ENCODE measurements at places on chromosomes 13 and 19. TPM values are rescaled to one million over a fixed set of nuclear protein-coding genes. Genes with fewer than 3 reads are reported as not detected.

Gene LINGO3
- 0.82 TPM for total RNA-seq

- no peak overlapping the region for H3K27ac ChIP-seq
- H3K4me1 ChIP-seq = no peaks in the 10 kb centered on the region
- peak; percentile 25 for DNase-seq
- no peaks in the 10 kb centered on the region for H3K36me3 ChIP-seq
Measured at GRCh38 chr19:33397536-33398360, 24.2 kb downstream of the CEBPG start.

GRCh38 chr19:22545751-22546150 lies 88.4 kb upstream of the ZNF492 start:
- no peaks in the 10 kb centered on the region for H3K4me1 ChIP-seq
- H3K27ac ChIP-seq = no peak overlapping the region
- no peaks in the 10 kb centered on the region for H3K27me3 ChIP-seq
- no peak overlapping the region for H3K4me3 ChIP-seq
- no peak for DNase-seq

- no peak for DNase-seq
- peaks cover 19% of the 10 kb centered on the region for H3K36me3 ChIP-seq
- peaks cover 36% of the 10 kb centered on the region for H3K4me1 ChIP-seq
- H3K4me3 ChIP-seq = peak overlapping the region; percentile 96
- peak overlapping the region; percentile 96 for H3K27ac ChIP-seq
- no peaks in the 10 kb centered on the region for H3K27me3 ChIP-seq
Measured at GRCh38 chr13:42272804-42273175, 838 bp downstream of the AKAP11 start.

- peaks cover 71% of the 10 kb centered on the region for H3K27me3 ChIP-seq
- no peaks in the 10 kb centered on the region for H3K36me3 ChIP-seq
- no peak overlapping the region for H3K27ac ChIP-seq
- H3K4me3 ChIP-seq = no peak overlapping the region
Measured at GRCh38 chr19:46069806-46070341, 29.1 kb upstream of the IGFL4 start.

- H3K4me1 ChIP-seq = peaks cover 11% of the 10 kb centered on the region
- peak overlapping the region; percentile 47 for H3K27ac ChIP-seq
- DNase-seq = no peak
- H3K4me3 ChIP-seq = peak overlapping the region; percentile 91
- peaks cover 33% of the 10 kb centered on the region for H3K36me3 ChIP-seq
Measured at GRCh38 chr19:37718304-37718703, 1.3 kb downstream of the ZNF607 start.

- H3K4me1 ChIP-seq = no peaks in the 10 kb centered on the region
- no peak for DNase-seq
- no peak overlapping the region for H3K4me3 ChIP-seq
- no peak overlapping the region for H3K27ac ChIP-seq
- no peaks in the 10 kb centered on the region for H3K27me3 ChIP-seq
- no peaks in the 10 kb centered on the region for H3K36me3 ChIP-seq
Measured at GRCh38 chr13:84430446-84430845, 548.2 kb upstream of the SLITRK1 start.

DNA sequence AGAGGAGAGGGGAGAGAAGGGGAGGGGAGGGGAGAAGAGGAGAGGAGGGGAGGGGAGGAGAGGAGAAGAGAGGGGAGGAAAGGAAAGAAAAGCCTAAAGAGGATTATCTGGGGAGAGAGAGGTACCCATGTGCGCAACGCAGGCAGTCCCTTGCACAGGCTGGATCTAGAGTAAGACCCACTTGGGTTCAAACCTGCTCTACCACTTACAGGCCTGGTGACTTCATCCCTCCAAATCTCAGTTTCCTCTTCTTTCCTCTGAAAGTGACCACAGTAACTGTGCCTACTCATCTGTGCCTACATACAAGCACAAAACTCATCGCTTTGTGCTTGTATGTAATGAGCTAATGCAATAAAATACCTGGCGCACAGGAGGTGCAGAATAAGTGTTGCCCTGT lies 732 bp upstream of the MAP1S start:
- H3K36me3 ChIP-seq = no peaks in the 10 kb centered on the region
- H3K27me3 ChIP-seq = peaks cover 2% of the 10 kb centered on the region
- peak overlapping the region; percentile 76 for H3K4me3 ChIP-seq
- H3K27ac ChIP-seq = peak overlapping the region; percentile 84
- H3K4me1 ChIP-seq = peaks cover 32% of the 10 kb centered on the region

GRCh38 chr13:80336370-80336769 lies 4.6 kb downstream of the SPRY2 start:
- no peaks in the 10 kb centered on the region for H3K36me3 ChIP-seq
- no peaks in the 10 kb centered on the region for H3K4me1 ChIP-seq
- H3K4me3 ChIP-seq = no peak overlapping the region
- H3K27ac ChIP-seq = no peak overlapping the region
- DNase-seq = no peak
- H3K27me3 ChIP-seq = peaks cover 13% of the 10 kb centered on the region

Data from activated naive CD8-positive, alpha-beta T cell treated with anti-CD3 and anti-CD28 coated beads, Interleukin-2, amount 10 ng/mL, durations not matched to agents 7 days and 5 days (primary cell).